A549 treated with DMSO at 1 μM for 4 hours (cell line): ENCODE measurements at places on chromosomes 1 and 21. TPM values are rescaled to one million over a fixed set of nuclear protein-coding genes. Genes with fewer than 3 reads are reported as not detected.

The TTF2 gene
- total RNA-seq = 16.7 to 27.4 TPM (median 24.3 TPM) in 5 replicates

The PRR9 gene
- not detected in 5 replicates for total RNA-seq

The C1orf185 gene
- not detected in 5 replicates for total RNA-seq

The YBX1 gene
- 733 to 810 TPM (median 766 TPM) in 5 replicates for total RNA-seq

The TEDDM1 gene
- not detected in 5 replicates for total RNA-seq

The CD1E gene
- total RNA-seq = not detected in 5 replicates

The OR10Z1 gene
- not detected in 5 replicates for total RNA-seq

The PTGFR gene
- total RNA-seq = not detected in 5 replicates

The TDRD5 gene
- total RNA-seq = 0.02 to 0.06 TPM (median 0.04 TPM) in 4 of 5 replicates, not detected in the other

The ZFP69B gene
- total RNA-seq = 1.5 to 2.4 TPM (median 2.3 TPM) in 5 replicates

The DCST1 gene
- total RNA-seq = not detected in 5 replicates
